ENCODE measurements at places on chromosomes 1 and 21. TPM values are rescaled to one million over a fixed set of nuclear protein-coding genes. Genes with fewer than 3 reads are reported as not detected.

Gene NUDT17
- total RNA-seq: 8.3 TPM

Gene ABCB10
- 16.8 TPM for total RNA-seq

Gene SYCP1
- total RNA-seq: not detected

Gene PDE9A
- not detected for total RNA-seq

Gene RHD
- total RNA-seq: not detected

Gene PEF1
- 59.8 TPM for total RNA-seq

Gene ZSWIM5
- 4.7 TPM for total RNA-seq

Gene ANKRD65
- 2.4 TPM for total RNA-seq

Gene C1orf105
- not detected for total RNA-seq

Gene LORICRIN
- not detected for total RNA-seq

Gene CLEC20A
- not detected for total RNA-seq

Gene GUCA2A
- total RNA-seq: not detected

Gene DFFB
- 7.8 TPM for total RNA-seq

Gene PDIK1L
- 10.1 TPM for total RNA-seq

Gene WDR4
- 11.9 TPM for total RNA-seq

Gene TAF12
- total RNA-seq: 26.2 TPM

Gene GPR52
- 2.9 TPM for total RNA-seq

Gene TSPEAR
- total RNA-seq: 0.08 TPM

Measured in fibroblast of the aortic adventitia (primary cell).